D721Med (cell line): ENCODE measurements at places on chromosomes 16 and 17.
A peak's percentile ranks its signal among the peaks of the same experiment; 100 is the strongest.

DNA sequence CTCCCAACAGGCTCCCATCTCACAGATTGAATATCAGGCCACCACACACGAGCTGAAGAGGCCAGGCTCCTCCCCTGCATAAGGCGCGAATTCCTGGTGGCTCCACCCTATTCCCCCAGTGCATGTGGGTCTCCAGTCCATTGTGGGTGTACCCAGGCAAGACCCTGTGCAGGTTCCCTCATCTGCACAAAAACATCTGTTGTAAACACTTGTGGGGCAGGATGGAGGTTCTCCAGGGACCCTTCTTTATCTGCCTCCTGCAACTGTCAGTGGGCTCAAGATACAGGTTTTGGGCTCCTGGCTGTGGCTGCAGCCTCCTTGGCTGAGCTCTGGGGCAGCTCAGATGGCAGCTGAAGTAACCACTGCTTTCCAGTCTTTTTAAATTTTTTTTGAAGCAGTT is 17.6 kb upstream of the LGALS9 start:
- DNase-seq = no peak

DNA sequence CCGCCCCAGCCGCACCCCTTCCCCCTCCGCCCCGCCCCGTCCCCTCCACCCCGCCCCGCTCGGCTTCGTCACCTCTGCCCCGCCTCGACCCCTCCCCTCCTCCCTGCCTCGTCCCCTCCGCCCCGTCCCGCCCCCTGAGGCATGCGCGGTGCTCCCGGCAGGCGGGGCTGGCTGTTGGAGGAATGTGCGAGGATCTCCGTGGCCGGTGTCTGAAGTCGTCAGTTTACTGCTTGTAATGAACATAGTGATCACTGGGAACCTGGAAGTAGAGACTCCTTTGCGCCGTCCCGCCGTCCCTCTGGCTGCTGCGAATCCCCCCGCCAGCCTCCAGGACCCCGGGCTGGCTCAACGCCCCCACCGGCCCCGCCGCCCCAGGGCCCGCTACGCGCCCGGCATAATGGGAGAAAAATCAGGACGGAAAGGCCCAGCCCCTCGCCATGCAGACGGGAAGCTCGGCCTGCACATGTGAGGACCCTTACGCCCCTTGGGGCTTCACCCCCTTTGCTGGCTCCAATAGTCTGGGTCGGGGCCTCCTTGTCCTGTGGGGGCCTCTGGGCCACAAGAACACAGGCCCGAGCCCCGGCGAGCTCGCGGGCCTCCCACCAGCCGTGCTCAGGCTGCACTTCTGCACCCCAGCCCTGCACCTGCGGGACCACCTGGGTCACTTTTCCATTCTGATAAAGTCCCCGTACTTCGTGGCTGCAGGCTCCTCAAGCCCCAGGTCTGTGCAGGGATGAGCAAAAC is 743.1 kb downstream of the KCNJ18 start:
- no peak for DNase-seq

DNA sequence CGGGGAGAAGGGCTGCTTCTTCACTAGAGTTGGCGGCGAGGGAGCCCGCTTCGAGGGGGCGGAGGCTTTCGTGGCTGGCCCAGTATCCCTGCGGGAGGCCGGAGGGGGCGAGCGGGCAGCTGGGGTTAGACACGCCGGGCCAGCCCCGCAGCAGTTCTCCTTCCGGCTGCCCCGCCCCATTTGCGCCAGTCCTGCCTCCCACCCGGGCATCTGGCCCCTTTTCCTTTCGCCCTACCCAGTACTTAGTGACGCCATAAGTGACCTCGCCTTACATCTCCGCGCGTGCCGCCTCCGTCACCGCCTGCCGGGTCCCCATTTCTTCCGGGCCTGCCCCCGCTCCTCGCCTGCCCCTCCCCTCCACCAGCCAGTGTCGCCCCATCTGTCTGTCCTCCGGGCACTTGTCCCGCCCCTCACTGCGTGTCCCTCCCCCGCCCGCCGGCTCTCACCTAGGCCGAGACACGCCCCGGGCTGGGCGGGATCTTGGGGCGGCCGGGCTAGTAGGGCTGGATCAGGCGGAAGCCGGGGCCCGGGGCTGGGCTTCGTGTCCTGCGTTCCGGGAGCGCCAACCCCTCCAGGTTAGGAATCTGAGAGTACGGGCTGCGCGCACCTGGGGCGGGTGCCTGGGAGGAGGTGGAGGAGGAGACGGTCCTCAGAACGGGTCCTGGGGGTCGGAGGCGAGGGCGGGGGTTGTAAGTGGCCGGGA is 14.3 kb downstream of the SPATA32 start:
- peak; percentile 100 for DNase-seq

- no peak for DNase-seq
These were observed 63.3 kb downstream of the PECAM1 start for GRCh38 chr17:64327201-64327930.

DNA sequence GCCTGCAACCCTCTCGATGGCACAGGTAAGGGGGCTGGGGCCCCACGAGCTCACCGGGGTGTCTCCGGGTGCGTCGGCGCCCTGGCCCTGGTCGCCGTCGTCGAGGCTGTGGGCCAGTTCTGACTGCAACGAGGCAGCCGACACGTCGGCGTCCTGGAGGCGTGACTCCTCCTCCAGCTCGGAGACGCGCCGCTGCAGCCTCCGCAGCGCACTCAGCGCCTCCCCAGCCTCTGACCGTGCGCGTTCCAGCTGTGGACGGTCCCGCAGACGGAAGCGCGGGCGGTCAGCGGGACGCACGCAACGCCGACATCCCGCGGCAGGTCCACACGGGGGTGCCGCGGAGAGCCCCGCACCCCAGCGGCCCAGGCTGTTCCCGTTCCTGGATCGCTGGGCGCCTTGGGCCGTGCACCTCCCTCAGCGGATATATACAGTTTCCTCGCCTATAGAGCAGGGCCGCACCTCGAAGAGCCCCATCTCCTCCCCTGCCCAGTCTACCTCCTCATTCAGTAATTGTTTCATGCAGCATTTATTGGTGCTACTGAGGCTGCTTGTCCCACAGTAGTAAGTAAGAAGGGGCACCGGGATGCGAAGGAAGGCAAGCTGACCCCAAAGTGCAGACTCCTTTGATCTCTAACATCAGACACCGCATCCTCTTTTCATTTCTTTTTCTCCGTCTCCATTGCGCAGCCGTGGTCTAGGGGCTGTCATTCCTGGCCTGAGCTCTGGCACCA is 5.8 kb downstream of the THOC6 start:
- no peak for DNase-seq
